Activated T-helper 1 cell treated with anti-CD3 and anti-CD28 coated beads, Interleukin-12 subunit alpha, Interleukin-12 subunit beta, Interleukin-2, Interleukin-4 antibody, amounts not matched to agents 30 ng/mL and 10 ng/mL and 1 ng/mL, durations not matched to agents 14 hours and 24 hours and 36 hours (primary cell): ENCODE measurements at places on chromosomes 7 and 10.

DNA sequence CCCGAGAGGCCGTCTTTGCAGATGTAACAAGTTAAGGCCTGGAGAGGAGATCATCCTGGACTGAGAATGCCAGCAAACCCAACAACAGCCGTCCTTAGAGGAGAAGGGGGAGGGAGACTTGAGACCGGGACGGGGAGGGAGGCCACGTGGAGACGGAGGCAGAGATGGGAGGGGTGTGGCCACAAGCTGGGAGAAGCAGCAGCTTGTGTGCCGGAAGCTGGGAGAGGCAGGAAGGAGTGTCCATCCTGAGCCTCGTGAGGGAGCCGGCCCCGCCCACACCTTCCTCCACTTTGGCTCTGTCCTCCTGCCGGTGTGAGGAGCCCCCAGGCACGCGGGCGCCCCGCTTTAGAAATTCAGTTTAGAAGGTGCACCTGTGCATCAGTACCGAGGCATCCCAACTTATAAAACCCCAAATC, 95.7 kb downstream of the DNAJB6 start:
- peaks cover 13% of the 10 kb centered on the region for H3K4me1 ChIP-seq
- peak overlapping the region; percentile 43 for H3K27ac ChIP-seq
- H3K36me3 ChIP-seq, result no peaks in the 10 kb centered on the region
- H3K4me3 ChIP-seq, result peak overlapping the region; percentile 66
- DNase-seq, result no peak

GRCh38 chr7:1108264-1108920, 20.5 kb downstream of the GPER1 start:
- peaks cover 18% of the 10 kb centered on the region for H3K4me1 ChIP-seq
- no peaks in the 10 kb centered on the region for H3K36me3 ChIP-seq
- no peaks in the 10 kb centered on the region for H3K27me3 ChIP-seq
- H3K27ac ChIP-seq, result no peak overlapping the region
- H3K4me3 ChIP-seq, result no peak overlapping the region
- no peak for DNase-seq

GRCh38 chr7:22400150-22400814, 43.3 kb upstream of the RAPGEF5 start:
- H3K27me3 ChIP-seq, result peaks cover 7% of the 10 kb centered on the region
- no peaks in the 10 kb centered on the region for H3K36me3 ChIP-seq
- peaks cover 5% of the 10 kb centered on the region for H3K4me1 ChIP-seq
- H3K4me3 ChIP-seq, result no peak overlapping the region
- H3K27ac ChIP-seq, result no peak overlapping the region

DNA sequence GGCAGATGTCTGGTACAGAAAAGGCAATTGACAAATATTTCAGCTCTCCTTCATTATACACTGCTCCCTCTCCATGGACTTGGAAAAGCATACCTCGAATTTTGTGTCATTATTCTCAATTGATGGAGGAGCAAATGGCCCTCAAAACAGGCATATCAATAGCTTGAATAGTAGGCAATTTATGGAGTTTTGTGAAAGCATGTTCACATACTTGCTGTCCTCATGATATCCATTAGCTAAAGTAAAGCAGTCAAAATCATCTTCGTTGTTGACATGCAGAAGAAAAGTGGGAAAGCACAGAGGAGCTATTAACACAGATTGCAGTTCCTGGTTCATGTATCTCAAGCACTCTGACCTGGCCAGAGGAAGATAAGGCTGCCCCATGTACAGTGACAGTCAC, 472.8 kb downstream of the CCSER2 start:
- no peak overlapping the region for H3K27ac ChIP-seq
- no peaks in the 10 kb centered on the region for H3K36me3 ChIP-seq
- H3K4me1 ChIP-seq, result no peaks in the 10 kb centered on the region

- H3K27me3 ChIP-seq, result peaks cover 20% of the 10 kb centered on the region
- no peak overlapping the region for H3K27ac ChIP-seq
Measured at GRCh38 chr10:88070080-88070880, 206.9 kb downstream of the PTEN start.

- no peaks in the 10 kb centered on the region for H3K36me3 ChIP-seq
- no peak overlapping the region for H3K4me3 ChIP-seq
- H3K4me1 ChIP-seq, result no peaks in the 10 kb centered on the region
- no peaks in the 10 kb centered on the region for H3K27me3 ChIP-seq
- no peak overlapping the region for H3K27ac ChIP-seq
- DNase-seq, result no peak
Measured at GRCh38 chr7:155862123-155862892, 50.0 kb upstream of the SHH start.

DNA sequence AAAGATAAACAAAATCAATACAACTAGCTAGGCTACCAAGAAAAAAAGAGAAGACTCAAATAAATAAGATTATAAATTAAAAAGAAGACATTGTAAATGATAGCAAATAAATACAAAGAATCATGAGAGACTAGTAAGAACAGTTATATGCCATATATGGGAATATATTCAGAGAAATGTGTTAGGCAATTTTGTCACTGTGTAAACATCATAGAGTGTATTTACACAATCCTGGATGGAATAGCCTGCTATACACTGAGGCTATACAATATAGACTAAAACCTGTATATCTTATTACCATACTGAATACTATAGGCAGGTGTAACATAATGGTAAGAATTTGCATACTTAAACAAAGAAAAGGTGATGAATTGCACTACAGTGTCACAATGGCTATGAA, 717.4 kb downstream of the PARD3 start:
- H3K4me3 ChIP-seq, result no peak overlapping the region
- H3K36me3 ChIP-seq, result no peaks in the 10 kb centered on the region
- no peak for DNase-seq

DNA sequence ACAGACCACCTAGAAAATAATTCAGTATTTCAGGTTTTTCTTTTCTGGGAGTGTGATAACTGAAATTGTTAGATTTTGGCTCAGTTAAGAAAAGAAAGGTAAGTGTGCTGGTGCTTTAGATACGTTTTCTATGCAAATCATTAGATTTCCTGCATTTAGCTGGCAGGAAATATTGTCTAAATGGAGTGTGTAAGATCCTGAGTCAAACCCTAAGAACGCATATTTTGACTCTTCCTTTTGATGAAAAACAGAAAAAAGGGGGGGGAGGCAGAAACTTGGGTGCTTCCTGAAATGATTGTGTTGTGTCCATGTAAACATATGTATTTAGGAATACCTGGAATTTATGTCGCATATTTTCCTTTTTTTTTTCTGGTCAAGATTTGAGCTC, 1.2 kb downstream of the GRK5 start:
- H3K27ac ChIP-seq, result peak overlapping the region; percentile 96
- no peaks in the 10 kb centered on the region for H3K27me3 ChIP-seq
- H3K4me3 ChIP-seq, result peak overlapping the region; percentile 99
- no peak for DNase-seq
- peaks cover 58% of the 10 kb centered on the region for H3K4me1 ChIP-seq

- H3K27ac ChIP-seq, result no peak overlapping the region
- no peaks in the 10 kb centered on the region for H3K27me3 ChIP-seq
- H3K36me3 ChIP-seq, result no peaks in the 10 kb centered on the region
- H3K4me3 ChIP-seq, result no peak overlapping the region
- DNase-seq, result no peak
- no peaks in the 10 kb centered on the region for H3K4me1 ChIP-seq
Measured at GRCh38 chr7:98520356-98520951, 96.6 kb upstream of the NPTX2 start.

DNA sequence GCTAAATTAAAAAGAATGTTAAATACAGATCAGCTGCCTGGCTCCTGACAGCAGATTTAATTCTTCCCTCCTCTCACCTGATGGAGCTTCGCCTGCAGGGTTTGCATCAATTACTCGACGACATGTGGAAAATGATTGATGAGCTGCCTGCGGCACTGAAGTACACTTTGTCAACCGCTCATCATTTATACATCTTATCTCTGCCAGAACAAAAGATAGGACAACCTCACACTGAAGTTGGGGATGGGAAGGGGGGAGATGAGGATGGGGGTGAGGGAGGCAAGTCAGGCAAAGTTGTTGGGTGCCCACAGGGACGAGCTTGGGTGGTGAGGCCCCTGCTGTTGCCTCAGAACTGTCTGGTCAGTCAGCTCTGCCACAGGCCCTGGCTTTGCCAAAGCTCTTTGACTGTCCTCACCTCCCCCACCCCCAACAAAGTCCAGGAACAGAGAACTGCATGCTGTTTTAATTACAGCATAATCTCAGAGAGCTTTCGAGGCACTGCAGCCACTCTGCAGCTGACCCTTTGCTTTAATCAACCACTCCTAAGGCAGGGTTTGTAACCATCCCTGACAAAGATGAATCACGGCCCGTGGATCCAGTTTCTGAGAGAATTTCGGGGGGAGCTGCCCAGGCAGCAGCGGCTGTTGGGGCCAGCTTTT, 702.3 kb downstream of the LRMDA start:
- H3K27ac ChIP-seq, result no peak overlapping the region
- H3K4me3 ChIP-seq, result no peak overlapping the region
- H3K4me1 ChIP-seq, result no peaks in the 10 kb centered on the region
- no peaks in the 10 kb centered on the region for H3K27me3 ChIP-seq
- DNase-seq, result no peak
- no peaks in the 10 kb centered on the region for H3K36me3 ChIP-seq

- no peak for DNase-seq
- peaks cover 48% of the 10 kb centered on the region for H3K27me3 ChIP-seq
- H3K27ac ChIP-seq, result peak overlapping the region; percentile 1
- no peaks in the 10 kb centered on the region for H3K36me3 ChIP-seq
- H3K4me3 ChIP-seq, result no peak overlapping the region
Measured at GRCh38 chr10:43225787-43226153, 41.1 kb downstream of the RASGEF1A start.

DNA sequence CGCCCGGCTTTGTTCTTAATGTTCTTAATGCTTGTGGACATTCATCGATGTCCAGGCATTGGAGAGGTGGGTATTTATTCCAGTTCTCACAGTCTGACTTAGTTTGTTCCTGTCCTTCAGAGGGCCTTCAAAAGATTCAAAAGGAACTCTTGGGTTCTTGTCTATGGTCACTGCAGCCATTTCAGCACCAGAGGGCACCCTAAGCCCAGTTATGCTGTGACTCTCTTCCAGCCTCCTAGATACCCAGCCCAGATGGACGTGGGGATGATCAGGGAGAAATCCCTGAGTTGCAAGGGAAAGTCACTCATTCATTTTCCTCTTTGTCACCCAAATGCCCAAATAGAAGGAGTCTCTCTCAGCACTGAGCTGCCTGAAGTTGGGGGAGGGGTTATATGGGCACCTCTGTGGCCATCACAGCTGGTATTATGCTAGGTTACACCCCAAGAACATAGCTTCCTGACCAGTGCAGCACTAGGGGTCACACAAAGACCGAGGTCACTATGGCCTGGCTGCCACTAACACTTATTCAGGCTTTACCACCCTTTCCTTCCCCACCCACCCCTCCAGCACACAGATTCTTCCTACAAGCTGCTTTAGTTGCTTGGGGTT, 26.5 kb upstream of the CCDC126 start:
- no peak overlapping the region for H3K4me3 ChIP-seq
- DNase-seq, result peak; percentile 48
- peaks cover 6% of the 10 kb centered on the region for H3K27me3 ChIP-seq
- peaks cover 5% of the 10 kb centered on the region for H3K4me1 ChIP-seq
- H3K27ac ChIP-seq, result no peak overlapping the region
- H3K36me3 ChIP-seq, result no peaks in the 10 kb centered on the region

GRCh38 chr10:129962872-129963640, 1.0 kb downstream of the EBF3 start:
- peaks cover 2% of the 10 kb centered on the region for H3K36me3 ChIP-seq
- peak overlapping the region; percentile 68 for H3K4me3 ChIP-seq
- H3K27me3 ChIP-seq, result peaks cover 53% of the 10 kb centered on the region
- peak overlapping the region; percentile 82 for H3K27ac ChIP-seq

DNA sequence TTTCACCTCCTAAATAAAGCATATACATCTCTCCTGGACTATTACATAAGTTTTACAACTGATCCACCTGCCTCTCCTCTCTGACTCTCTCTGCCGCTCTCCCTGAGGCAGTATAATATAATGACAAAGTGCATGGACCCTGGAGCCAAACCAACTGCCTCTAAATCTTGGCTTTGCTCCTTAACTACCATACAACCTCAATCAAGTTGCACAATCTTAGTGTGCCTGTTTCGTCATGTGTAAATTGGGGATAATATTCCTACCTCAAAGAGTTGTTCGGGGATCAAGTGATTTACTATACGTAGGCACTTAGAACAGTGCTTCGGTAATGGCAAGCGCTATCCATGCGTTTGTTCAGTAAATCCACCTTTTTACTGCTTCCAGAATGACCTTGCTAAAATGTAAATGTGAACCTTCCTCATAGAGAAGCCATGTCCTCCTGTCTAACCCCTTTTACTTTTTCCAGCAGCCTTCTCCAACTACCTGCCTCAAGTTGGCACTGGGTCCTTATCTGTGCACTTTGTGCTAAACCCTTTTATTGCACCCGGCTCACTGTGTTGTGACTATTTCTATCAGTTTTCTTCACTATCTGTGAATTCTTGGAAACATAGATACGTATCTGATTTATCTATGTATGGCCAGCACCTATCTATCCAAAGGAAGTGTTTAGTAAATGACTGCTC, 30.6 kb upstream of the DLD start:
- peaks cover 2% of the 10 kb centered on the region for H3K36me3 ChIP-seq
- H3K4me1 ChIP-seq, result peaks cover 32% of the 10 kb centered on the region
- no peak overlapping the region for H3K4me3 ChIP-seq

GRCh38 chr10:5683065-5683464, 1.6 kb upstream of the TASOR2 start:
- H3K36me3 ChIP-seq, result peaks cover 7% of the 10 kb centered on the region
- peaks cover 51% of the 10 kb centered on the region for H3K4me1 ChIP-seq
- H3K27ac ChIP-seq, result no peak overlapping the region
- H3K27me3 ChIP-seq, result peaks cover 10% of the 10 kb centered on the region
- H3K4me3 ChIP-seq, result no peak overlapping the region
